ENCODE measurements at places on chromosomes 5 and 9. TPM values are rescaled to one million over a fixed set of nuclear protein-coding genes. Genes with fewer than 3 reads are reported as not detected.

Gene GFI1B
- total RNA-seq = not detected

Gene IL5
- total RNA-seq = 0.25 TPM

Gene CLIC3
- total RNA-seq = 4.4 TPM

Gene PCDHA1
- total RNA-seq = not detected

Gene ACTL7B
- not detected for total RNA-seq

Gene FCN2
- total RNA-seq = not detected

Gene GPR150
- total RNA-seq = 0.87 TPM

Gene PCDHGA2
- not detected for total RNA-seq

Gene TEX48
- total RNA-seq = 0.83 TPM

Gene CTXN3
- total RNA-seq = not detected

Gene SOHLH1
- total RNA-seq = not detected

Data from activated CD4-positive, alpha-beta T cell treated with anti-CD3 and anti-CD28 coated beads, Interleukin-2, amount 10 ng/mL, durations not matched to agents 7 days and 5 days (primary cell).